GDM1 (cell line): ENCODE measurements at places on chromosomes 4 and X.

DNA sequence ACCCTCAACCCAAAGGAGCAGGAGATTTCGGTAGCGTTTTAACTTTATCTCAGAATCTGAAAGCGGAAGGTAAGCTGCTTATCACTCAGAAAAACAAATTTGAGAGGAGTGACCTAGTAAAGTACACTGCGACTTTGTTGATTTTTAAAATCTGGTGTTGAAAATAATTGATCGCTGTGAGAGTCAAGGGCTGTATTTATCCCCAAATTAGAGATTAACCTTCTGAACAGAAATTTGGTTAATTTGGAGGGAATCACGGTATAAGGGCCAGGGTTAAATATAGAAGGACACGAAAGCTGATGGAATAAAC lies 212 bp downstream of the CLCN4 start:
- DNase-seq: no peak

DNA sequence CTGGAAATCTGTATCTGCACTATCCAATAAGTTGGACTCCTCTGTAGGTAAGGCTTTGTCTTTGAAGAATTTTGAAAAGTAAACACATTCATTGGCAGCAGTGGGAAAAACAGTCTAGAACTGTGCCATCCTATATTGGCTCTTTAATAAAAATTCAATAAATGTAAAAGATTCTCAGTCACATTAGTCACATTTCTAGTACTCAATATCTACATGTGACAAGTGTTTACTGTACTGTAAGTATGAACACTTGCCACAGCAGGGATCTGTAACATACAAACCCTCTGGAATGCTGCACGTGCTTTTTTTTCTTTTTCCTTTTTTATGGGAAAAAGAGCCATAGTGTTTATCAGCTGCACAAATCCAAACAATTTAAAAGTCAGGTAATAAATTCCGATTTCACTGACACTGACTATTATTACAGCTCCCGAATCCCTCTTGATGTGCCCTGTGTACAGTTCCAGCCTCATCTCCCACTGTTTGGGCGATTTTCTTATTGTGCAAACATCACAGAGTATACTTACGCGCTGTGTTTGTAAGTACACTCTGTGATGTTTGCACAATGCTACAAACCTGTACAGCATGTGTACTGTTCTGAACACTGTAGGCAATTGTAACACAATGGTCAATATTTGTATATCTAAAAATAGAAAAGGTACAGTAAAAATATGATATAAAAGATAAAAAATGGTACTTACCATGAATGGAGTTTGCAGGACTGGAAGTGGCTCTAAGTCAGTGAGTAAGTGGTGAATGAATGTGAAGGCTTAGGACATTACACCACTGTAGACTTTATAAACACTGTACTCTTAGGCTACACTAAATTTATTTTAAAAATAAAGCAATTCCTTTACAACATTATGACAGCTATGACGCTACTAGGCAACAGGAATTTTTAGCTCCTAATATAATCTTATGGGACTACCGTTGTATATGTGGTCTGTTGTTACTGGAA lies 8.7 kb downstream of the PYURF start:
- DNase-seq: no peak

GRCh38 chrX:79159800-79160199 lies 15.3 kb downstream of the GPR174 start:
- DNase-seq: no peak

DNA sequence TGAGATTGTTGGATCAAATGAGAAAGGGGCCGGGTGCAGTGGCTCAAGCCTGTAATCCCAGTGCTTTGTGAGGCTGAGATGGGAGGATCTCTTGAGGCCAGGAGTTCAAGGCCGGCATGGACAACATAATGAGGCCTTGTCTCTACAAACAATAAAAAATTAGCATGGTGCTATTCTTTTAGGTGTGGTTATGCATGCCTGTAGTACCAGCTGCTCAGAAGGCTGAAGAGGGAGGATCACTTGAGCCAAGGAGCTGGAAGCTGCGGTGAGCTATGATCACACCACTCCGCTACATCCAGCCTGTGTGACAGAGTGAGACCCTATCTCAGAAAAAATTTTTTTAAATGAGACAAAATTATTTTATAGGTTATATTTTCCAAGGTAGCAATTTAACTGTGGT lies 49.7 kb upstream of the TMEM150C start:
- DNase-seq: no peak

- DNase-seq: no peak
Measured at GRCh38 chr4:48156423-48156822, 22.4 kb upstream of the TXK start.

DNA sequence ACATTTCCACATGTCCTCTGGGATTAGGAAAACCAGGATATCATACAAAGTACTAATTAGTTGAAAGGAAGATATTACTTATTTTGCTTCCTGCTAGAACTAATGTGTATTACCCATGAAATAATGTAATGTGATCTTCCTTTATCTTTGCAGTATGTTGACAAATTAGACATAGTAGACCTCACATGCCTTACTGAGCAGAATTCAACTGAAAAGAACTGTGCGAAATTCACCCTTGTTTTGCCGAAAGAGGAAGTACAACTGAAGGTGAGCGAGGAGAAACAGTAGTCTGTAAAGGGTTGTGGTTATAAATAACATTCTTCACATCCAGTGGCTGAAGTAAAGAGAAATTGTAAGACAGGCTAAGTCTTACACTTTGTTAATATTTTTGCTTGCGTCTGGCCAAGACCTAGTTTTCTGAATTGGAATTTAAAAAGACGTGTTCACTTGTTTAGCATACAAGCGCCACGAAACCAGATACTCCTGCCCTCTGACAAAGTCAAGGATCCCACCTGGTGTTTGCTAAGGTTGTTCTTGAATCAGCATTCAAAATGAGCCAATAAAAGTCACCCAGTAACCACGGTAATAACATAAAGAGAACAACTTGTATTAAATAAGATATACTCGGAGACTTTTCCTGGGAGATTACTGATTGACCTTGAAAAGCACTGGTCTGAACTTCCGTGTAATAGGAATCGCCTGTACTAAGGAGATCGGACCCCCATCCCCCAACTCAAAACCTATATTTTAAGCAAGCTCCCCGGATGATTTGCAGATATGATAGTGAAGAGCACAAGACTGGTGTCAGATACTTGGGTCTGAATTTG lies 16.9 kb downstream of the STAP1 start:
- peak; percentile 47 for DNase-seq

DNA sequence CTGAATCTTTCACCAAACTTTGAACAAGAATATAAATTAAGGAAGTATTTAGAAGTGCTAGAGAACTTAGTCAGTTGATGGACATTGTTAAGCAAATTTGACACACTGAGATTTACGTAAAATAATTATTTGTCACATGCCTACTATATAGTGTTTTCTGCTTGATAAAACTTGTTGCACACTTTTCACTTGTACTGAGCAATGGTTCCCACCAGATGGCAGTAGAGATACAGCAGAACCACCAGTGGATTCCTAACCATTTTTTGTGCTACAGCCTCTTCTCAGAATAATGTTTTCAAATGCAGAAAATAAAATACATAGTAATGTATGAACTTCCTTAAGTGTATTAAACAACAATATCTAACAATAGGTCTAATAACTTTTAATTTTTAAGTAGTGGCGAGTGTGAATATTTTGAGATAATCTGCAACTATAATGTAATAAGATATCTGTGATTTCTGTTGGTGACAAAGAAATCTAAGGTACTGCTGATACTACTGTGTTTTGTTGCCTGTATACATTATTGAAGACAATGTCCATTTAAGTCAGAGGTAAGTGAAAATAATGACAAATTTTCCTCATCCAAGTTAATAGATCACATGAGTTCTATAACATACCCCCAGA lies 81.2 kb downstream of the APOOL start:
- DNase-seq: no peak

DNA sequence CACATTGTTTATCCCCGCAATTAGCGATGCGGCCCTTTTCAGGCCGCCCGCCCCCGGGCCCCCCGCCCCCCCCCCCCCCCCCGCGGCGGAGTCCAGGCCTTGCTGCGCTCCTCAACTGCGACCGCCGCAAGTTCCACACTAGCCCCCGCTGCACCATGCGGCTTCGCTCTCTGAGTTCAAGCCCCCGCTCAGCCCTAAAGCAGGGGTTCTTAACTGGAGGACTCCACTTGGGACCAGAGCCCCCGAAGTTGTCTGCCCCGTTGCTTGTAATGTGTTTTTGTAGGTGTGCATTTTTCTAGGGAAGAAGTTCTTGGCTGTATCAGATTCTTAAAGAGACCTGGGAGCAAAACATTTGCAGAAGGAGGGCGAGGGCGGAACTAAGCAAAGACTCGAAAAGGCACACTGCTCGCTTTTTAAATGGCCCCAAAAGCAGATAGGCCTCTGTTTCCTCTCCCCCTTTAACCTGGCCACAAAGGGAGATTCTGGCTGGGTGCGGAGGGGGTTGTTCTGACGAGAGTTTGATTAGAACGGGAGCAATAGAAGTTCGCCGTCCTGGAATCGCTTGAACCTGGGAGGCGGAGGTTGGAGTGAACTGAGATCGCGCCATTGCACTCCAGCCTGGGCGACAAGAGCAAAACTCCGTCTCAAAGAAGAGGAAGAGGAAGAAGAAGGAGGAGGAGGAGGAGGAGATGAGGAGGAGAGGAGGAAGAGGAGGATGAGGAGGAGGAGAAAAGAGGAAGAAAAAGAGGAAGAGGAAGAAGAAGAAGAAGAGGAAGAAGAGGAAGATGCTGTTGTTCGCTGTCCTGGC lies 2.3 kb upstream of the MSX1 start:
- no peak for DNase-seq

DNA sequence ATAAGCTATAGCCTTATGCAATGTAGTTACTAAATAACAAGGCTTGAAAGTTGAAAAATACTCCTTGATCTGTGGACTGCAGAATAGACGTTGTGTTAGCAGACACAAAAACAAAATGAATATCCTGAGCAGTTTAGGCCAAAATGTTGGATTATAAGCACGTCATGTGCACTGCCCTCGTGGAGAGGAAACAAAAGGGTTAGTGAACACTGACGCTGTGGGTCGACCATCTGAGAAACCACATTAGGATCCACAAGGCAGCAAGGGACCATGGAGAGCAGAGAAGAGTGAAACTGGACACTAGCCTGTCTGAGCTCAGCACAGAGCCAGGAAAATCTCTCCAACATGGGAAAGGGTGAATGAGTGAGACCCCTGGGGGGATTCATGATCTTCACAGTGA lies 145.3 kb downstream of the DTHD1 start:
- no peak for DNase-seq

GRCh38 chr4:21452931-21453330 lies 495.6 kb downstream of the KCNIP4 start:
- no peak for DNase-seq

DNA sequence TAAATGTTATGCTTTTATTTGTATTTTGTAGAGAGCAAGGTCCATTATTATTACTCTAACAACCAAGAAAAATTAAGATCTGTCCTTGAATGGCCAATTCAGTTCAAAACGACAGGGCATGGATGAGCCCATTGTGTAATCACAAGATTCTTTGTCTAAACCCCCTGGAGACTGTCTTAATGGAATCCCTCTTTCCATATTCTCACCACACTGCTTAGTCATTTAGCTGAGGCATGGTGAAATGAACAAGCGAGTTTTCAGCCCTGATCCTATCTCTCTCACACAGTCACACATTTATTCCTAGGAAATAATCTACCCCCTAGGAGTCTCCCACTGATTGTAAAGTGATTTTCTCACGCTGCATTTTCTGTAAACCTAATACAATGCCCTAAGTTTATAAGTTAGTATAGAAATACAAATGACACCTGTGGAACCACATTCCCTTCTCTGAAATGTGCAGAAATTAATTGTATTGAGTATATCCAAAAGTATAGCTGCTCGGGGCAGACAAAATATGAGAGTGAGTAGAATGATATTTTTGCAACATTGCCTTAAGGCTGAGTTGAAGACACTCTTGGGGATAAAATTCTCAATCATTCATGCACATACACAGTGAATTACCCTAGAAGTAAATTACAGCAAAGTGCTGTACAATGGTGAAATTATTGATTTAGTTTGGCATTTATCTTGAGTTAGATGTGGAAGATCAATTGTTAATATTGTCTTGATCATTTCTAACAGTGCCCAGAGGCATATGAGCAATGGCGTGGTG lies 119.7 kb upstream of the PCDH7 start:
- no peak for DNase-seq

GRCh38 chr4:112113864-112114263 lies 31.4 kb upstream of the FAM241A start:
- no peak for DNase-seq

- DNase-seq: no peak
Measured at GRCh38 chr4:151853034-151853433, 92.2 kb upstream of the GATB start.

GRCh38 chr4:184347251-184348239 lies 126.8 kb downstream of the IRF2 start:
- peak; percentile 87 for DNase-seq
